ENCODE measurements at places on chromosomes 1 and 21. TPM values are rescaled to one million over a fixed set of nuclear protein-coding genes. Genes with fewer than 3 reads are reported as not detected.

The LZIC gene
- total RNA-seq = 31.2 TPM

The C1QB gene
- total RNA-seq = not detected

The FCRL5 gene
- not detected for total RNA-seq

The PGLYRP4 gene
- 1.7 TPM for total RNA-seq

The GSTM5 gene
- 27.9 TPM for total RNA-seq

The SPRR4 gene
- not detected for total RNA-seq

DNA sequence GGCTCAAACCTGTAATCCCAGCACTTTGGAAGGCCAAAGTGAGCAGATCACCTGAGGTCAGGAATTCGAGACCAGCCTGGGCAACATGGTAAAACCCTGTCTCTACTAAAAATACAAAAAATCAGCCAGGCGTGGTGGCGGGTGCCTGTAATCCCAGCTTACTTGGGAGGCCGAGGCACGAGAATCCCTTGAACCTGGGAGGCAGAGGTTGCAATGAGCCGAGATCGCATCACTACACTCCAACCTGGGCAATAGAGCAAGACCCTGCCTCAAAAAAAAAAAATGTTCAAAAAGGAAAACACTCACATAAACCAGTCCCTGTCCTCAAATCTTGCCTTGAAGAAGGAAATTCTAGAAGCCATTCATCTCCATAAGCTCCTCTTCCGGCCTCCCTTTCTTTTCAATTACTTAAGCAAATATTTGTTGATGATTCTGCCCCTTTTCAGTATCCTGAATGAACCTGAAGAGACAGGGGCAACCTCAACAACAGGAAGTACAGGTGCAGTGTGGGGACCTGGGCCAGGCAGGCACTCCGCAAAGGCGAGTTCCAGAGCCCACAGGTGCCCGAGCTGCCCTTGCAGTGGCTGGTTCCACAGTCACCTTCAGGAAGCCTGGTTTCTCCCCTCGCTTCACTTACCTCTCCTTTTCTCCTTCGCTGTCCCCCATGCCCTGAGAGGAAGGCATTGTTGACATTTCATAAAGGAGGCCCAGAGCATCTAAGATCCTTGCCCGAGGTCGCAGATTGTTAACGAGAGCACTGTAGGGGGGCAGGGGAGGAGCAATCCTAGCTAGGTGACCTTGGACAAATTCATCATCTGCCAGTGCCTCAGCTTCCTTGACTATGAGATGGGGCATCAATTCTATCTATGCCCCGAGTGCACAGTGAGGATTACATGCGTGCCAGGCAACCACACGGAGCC, 8.9 kb upstream of the LEFTY1 start:
- no peak for DNase-seq

DNA sequence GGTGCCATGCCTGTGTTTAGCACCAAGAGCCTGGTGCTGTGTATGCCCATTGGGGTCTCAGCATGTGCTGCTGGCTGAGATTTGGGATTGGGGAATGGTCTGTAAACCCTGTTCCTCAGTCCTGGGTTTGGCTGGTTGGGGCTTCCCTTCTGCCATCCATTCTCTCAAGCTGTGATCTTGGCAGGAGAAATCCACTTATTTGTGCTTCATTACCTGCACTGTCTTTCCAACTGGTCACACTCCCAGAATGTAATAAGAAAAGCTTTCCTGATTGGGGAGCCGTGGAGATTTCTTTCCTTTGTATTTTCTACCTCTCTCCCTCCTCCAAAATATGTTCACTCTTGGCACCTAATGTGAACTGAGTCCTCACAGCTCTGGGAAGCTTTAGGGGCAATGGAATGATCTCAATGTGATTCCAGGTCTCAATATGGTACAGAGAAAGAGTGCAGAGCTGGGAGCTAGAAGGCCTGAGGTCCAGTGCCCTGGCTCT, 23.0 kb upstream of the KCNA10 start:
- no peak for DNase-seq

DNA sequence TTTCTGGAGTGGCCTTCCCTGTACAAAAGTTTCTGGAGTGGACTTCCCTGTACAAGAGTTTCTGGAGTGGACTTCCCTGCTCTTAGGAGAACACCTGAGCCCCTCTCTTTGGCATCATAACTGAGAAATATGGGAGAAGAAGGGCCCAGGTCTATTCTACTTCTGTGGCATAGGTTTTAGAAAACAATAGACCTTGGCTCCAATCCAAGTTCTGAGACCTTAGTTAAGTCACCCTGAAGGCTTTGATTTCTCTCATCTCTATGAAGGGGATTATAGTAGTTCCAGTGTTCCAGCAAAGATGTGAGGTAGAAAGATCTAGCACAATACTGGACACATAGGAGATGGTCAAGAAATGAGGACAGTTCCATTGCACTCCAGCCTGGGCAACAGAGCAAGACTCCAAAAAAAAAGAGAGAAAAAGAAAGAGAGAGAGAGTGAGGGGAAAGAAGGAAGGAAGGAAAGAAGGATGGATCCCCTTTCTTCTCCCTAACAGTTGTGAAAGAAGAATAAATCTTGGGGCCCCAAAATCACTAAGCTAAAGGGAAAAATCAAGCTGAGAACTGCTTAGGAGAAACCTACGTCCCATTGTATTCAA, 13.3 kb upstream of the EIF4G3 start:
- DNase-seq = no peak

DNA sequence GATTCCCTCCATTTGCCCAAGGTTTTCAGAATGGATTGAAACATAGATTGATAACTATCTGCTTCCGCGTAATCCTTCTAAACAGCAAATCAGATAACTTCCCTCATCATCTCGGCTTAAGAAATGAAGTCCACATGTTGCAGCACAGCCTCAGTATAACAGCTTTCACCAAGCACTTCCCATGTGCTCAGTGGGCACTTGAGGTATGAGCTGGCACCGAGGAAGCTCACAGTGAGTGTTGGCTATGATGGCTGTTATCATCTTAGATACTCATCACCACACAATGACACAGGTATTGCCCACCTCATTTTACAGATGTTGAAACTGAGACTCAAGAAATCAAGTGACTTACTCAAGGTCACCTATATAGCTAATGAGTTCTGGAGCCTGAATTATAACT, 43.2 kb downstream of the RCSD1 start:
- no peak for DNase-seq

DNA sequence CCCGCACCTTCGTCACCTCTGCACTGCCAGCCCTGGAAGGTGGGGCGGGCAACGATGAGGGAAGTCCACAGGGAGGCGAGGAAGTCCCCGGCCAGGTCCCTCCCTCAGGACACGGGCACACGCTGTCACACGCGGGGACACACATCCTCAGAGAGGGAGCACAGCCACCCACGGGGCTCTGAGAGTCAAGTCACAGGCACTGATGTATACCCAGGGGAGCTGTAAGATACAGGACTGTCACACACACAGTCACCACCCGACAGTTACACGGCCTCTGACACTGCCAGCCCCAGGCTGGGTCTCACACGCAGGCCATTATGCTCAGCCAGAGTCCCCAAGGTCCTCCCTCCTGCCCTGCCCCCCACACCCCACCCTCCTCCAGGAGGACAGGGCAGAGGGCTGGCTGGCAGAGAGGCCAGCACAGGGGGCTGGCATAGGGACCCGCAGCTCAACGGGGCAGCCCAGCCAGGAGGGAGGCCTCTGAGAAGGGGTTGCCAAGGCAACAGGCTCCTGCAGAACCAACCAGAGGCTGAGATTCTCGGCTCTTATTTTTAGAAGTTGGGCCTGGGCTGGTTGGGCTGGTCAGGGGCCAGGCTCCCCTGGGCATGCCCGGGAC, 17.7 kb upstream of the ADGRB2 start:
- DNase-seq = no peak

GRCh38 chr1:108601708-108602410, 42.0 kb downstream of the EEIG2 start:
- DNase-seq = no peak

DNA sequence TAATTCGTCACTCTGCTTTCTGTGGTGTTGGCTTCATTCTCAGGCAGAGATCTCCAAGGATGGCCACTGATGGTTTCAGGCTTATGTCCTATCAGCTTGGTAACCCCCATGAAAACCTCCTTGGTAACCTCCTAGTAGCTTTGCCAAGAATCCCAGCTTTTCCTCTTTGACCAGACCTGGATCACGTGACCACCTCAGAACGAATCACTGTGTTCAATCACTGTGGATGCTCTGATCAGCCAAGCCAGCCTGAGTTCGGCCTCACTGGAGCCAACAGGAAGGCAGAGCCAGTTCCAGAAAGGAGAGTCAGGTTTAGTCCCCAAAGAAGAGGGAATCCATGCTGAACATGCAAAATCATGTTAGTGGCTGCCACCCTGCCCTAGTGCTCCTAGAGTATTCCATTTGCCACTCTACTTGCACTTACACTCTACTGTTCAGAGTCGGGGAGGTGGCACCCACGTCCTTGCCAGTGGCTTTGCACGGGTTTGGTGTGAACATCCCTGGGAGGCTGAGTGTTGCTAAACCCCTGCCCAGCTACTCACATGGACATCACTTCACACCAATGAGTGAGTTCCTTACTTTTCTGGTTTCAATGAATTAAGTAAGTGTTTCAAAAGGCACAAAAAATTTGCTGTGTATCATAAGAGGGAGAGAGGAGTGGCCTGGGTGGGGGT, 33.5 kb upstream of the SSBP3 start:
- no peak for DNase-seq

GRCh38 chr1:29986986-29987385, 736.4 kb downstream of the MATN1 start:
- no peak for DNase-seq

DNA sequence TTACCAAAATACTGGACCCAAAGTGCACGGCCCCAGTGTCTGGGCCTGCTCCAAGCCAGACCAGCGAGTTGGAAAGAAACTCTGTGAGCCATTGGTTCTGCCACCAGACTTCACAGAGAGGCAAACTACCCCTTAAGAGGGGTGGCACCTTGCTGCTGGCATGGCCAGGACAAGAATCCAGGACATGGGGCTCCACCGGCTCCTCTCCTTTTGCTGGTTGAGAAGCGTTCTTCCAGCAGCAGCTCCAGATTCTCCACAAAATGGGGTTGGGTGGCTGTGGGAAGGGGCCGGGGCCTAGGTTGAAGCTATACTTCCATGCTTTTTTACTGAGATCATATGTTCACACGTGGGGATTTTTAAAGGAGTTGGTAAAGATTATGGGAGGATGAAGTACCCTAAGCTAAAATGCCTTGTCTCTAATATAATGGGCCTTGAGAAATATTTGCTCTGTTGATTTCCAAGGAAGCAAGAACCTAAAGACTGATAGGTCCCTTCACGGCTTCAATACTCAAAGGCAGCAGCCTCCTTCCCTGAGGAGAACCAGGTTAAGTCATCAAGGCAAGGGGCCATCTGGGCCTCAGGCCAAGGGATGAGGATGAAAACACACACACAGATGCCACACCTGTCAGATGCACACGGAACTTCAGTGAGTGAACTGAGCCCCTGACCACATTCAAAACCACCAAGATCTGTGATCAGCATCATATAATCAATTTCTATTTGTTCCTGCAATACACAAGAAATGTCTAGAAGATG, 3.1 kb downstream of the C1orf198 start:
- no peak for DNase-seq

DNA sequence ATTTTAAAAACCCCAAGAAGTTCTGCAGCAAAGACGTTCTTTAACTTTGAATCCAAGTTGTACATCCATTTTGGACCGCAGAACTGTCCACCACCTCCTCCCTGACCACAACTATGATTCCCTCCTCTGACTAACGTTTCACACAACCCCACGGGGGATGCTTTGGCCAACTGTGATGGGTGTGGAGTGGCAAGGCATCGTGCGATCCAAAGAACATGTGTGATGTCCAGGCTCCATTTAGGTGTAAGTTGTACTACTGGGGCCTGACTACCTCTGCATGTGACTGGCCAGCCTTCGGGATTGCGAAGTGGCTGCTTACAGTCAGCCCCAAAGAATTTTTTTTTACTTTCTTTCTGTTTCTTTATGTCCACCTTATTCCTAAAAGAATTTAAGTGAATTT, 6.7 kb downstream of the KCNJ15 start:
- no peak for DNase-seq

- no peak for DNase-seq
These were observed 84.9 kb upstream of the NRIP1 start for GRCh38 chr21:15149600-15150224.

- no peak for DNase-seq
These were observed 92.2 kb upstream of the TRABD2B start for GRCh38 chr1:48089356-48089891.

DNA sequence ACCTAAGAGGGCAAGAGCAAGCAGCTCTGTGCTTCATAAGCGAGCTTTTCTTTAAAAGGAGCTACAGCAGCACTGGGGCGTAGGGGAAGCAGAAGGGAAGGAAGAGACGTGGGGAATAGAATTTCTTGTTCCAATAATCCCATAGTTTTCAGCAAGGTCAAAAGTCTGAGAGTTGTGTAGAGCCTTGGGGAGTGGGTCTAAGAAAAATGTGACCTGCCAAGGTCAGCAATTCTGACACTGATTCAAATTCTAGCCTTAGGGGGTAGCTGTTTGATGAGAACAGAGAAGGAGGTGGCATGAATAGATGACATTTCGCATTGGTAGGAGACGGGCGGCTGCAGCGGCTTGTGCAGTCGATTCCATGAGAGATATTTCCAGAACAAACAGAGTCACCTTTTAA, 22.4 kb downstream of the PRRX1 start:
- no peak for DNase-seq

- no peak for DNase-seq
These were observed 53.2 kb upstream of the PARP1 start for GRCh38 chr1:226461087-226461486.
